Stimulated activated CD4-positive, alpha-beta T cell treated with anti-CD3 and anti-CD28 coated beads, Interleukin-1b, Interleukin-23, amount 100 ng/mL, for 1 hour (primary cell): ENCODE measurements at places on chromosomes 5 and 9.
A peak's percentile ranks its signal among the peaks of the same experiment; 100 is the strongest.

GRCh38 chr5:138491284-138491648 lies 26.0 kb downstream of the EGR1 start:
- DNase-seq = no peak

DNA sequence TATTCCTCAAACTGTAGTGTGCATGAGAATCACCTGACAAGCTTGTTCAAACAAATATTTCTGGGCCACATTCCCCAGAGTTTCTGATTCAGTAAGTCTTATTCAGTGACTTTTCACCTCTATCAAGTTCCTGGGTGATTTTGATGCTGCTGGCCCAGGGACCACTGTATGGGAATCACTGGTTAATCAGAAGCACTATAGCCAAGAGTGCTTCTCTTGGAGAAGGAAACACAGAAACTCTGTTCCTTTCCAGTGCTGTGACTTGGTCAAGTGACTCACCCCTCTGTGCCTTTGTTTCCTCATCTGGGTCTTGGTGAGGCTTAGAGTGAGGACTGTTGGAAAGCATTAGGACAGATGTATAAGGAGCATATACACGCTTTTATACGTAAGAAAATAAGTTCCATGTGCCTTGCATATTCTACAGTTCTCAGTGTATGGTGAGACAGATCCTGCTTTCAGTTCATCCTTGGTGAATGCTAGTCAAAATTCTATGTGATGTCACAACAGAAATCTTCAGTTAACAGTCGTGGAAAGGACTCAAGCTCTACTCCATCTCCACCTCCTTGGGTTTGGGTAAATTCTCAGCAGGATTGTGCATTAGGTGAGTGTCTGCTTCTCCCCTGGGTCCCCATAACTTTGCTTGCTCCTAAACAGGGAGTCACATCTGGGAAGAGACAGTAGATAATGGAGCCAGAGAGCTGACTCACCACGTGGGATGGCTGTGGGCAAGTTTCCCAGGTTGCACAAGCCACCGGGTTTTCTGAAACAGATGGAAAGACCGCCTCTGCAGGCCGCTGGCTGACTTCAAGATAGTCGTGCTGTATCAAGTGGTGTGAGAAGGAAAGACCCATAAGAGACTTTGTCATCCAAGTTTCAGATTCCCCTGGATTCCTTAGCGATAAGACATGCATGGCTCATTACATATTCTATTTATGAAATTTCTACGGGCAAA lies 117.0 kb downstream of the NXNL2 start:
- no peak for DNase-seq

GRCh38 chr9:33043671-33044070 lies 18.6 kb downstream of the DNAJA1 start:
- DNase-seq = no peak

GRCh38 chr9:129494113-129494789 lies 126.7 kb downstream of the C9orf50 start:
- no peak for DNase-seq

- no peak for DNase-seq
Observed at GRCh38 chr5:176732736-176733405, 77.5 kb upstream of the UNC5A start.

DNA sequence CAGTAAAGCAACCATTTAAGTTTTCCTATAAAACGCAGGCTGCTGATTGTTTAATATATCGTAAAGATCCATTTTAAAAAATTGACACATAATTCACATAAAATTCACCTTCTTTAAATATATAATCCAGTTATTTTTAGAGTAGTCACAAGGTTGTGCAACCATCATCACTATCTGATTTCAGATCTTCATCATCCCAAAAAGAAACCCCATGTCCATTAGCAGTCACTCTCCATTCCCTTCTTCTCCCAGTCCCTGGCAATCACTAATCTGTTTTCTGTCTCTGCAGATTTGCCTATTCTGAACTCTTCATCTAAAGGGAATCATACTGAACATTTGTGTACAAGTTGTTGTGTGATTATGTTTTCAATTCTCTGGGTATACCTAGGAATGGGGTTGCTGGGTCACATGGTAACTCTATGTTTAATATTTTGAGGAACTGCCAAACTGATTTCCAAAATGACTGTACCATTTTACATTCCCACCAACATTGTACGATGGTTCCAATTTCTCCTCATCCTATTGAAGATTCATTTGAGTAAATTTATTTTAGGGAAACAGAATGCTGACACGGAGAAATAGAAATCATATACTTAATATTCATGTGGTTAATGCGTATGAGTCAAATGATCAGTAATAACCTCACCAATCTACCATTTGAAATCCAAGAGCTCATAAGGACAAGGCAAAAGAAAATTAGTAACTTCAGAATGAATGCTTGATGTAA lies 57.8 kb upstream of the PLPP1 start:
- no peak for DNase-seq

DNA sequence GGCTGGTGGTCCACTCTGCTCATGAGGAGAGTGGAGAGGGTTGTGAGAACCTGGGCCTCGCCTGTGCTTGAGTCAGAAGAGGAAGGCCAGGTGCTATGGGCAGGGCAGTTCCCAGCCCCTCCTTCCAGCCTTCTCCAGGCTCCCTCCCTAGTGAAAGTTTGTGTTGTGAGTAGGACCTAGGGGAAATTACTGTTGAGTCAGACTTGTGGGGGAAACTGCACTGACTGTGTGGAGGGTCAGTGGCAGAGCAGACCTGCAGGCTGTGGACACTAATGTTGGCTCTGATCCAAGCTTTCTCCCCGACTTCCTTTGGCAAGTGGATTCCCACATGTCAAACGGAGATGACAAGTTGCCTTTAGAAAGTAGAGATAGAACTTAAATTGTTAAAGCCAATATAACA lies 102.6 kb downstream of the ARHGAP26 start:
- no peak for DNase-seq

GRCh38 chr9:113603773-113604172 lies 140.2 kb downstream of the RGS3 start:
- DNase-seq = no peak

GRCh38 chr9:106859957-106860720 lies 2.8 kb upstream of the ZNF462 start:
- no peak for DNase-seq

DNA sequence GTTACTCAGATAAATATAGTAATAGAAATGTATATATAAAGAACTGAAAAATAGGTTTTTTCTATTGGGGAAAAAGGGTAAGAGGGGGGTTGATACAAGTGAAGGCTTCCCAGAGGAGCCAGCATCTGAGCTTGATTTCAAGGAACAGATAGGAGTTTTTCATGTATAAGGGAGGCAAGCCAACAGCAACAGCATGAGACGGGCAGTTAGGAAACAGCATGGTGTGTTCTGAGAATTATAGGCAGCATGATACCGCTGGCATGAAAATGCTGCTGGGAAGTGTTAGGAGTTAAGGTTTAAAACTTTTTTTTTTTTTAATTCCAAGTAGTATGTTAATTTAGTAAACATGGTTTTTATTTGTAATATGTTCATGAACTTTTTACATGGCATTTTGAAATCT lies 9.7 kb downstream of the CDC37L1 start:
- no peak for DNase-seq

DNA sequence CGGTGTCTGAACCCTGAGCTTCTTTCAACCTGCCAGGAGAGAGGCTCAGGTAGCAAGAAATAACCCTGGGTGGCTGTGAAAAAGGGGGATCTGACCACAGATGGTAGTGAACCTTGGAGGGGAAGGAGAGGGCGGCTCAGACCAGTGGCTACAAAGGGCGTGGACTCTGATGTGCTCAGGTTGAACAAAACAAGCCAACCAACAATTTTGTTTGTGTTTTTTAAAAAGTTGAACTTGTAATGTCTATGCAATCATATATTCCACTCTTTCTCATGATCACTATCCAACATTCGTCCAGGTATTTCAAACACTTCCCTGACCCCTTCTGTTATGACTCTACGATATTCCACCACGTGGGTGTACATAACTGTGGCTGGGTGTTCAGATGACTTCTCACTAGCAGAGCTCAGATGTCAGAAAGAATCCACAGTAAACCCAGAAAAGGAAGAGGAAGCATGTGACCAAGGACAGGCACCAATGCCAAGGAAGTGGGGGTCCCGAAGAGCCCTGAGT lies 20.0 kb downstream of the PTPN3 start:
- DNase-seq = no peak

DNA sequence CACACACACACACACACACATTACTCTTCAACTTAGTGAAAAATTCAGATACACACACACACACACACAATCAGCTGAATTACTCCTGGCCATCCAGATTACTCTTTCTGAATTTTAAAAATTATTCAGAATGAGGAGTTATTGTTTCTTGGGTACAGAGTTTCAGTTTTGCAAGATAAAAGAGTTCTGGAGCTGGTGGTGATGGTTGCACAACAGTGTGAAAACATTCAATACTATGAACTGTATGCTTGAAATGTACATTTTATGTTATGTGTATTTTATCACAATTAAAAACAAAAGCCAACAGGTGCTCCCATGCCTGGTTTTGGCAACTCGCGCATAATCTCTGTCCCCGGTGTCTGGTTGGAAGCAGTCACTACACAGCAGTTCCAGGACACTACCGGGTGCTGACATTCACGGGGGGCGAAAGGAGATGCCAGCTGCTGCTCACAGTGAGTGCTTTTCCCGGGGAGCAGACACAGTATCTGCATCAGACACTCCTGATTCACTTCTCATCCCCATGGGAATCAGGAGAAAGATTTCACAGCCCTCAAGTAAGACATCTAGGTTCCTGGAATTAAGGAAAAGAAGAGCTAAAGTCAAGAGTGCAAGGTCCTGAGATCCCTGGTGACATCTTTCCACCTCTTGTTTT lies 55.7 kb downstream of the LHFPL2 start:
- no peak for DNase-seq

- no peak for DNase-seq
Observed at GRCh38 chr5:16812911-16813310, 123.2 kb downstream of the MYO10 start.

DNA sequence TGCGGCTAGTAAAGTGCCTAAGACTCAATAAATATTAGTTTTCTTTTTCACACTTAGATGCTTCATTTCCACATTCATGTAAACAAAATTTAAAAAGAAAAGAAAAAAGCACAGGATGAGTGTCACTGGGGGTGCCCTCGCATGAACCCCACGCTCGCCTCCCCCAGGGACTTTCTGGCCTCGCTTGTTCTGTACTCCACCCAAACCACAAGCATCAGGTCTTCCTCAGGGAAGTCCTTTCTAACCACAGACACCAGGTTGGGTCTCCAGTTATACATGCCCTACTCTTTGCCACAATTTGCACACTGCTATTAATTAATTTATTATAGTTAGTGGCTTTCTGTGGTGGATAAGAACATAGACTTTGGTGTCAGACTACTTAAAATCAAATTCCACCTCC lies 92.4 kb downstream of the RORB start:
- DNase-seq = no peak

- DNase-seq = no peak
Observed at GRCh38 chr9:127961613-127962155, 19.1 kb downstream of the EEIG1 start.

GRCh38 chr5:124372457-124372856 lies 374.0 kb downstream of the ZNF608 start:
- no peak for DNase-seq

DNA sequence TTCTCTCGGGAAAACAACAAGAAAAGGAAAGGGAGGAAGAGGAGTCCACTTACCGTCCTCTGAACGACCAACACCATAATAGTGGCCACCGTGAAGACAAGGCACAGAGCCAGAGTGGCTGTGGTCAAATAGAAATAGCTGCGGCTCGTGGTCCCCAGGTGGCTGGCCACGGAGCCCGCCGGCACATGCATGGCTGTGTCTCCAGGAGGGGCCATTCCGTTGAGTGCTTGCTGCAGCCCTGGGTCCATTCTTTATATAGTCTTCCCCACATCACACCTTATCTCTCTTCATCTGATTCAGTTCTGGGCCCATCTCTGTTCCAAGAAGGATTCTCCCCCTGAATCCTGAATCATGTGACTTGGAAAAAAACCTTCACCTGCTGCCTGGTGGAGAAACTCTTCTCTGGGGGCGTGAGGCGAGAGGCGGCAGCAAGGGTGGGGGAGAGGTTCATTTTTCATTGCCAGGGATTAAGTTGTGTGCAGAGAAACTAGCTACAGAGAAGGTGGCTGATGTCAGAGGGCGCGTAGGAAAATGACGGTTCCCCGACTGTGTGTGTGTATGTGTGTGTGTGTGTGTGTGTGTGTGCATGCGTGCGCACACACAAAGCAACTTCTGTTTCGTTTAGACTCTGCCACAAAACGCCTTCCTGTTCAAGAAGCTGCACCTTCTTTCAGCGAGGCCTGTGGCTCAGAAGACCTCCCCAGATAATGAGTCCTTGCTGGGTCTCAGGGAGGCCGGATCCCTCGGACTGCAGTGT lies at the start of gene TNFSF8:
Gene TNFSF8 (minus strand): TSS at position 536 of the 757 bp plus-strand sequence. CDS start 288 bp downstream, at position 248.
- peak; percentile 11 for DNase-seq

GRCh38 chr5:61371474-61371873 lies 39.4 kb downstream of the ZSWIM6 start:
- DNase-seq = no peak

- DNase-seq = no peak
Observed at GRCh38 chr9:37969130-37969529, 65.2 kb upstream of the SLC25A51 start.

DNA sequence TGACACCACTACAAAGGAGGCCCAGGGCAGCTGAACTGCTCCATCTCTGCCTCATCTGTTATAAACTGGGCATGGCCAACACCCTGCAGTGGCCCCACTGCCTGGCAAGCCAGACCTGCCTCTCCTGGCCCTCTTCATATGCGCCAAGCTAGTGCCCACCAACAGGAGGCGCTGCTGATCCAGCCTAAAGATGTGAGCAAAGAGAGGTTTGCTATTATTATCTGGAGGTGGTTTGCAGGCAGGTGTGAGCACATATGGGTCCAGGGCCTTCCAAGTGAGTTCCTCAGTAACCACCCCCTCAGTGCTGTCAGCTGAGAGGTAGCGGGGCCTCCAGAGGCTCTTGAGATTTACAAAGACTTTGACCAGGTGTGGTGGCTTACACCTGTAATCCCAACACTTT lies 232.2 kb downstream of the SYK start:
- peak; percentile 16 for DNase-seq

- DNase-seq = no peak
Observed at GRCh38 chr5:159458217-159458711, 128.0 kb upstream of the IL12B start.

DNA sequence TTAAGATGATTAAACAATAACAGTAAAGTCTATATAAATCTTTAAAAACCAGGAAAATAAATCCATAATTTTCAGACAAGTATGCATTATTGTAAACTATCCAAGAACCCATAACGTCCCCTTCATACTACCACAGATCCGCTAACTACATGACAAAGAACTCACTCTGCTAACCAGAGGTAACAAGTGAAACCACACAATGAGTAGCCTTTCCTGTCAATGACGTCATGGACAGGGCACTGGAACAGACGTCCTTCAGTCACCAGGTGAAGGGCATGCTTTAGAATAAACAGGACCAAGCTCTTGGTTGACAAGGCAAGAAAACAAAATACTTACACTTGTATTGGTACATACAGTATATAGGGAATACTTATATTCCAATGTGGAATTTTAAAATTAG lies 45.2 kb downstream of the RNF130 start:
- DNase-seq = no peak
